Stimulated activated CD8-positive, alpha-beta memory T cell treated with anti-CD3 and anti-CD28 coated beads, Interleukin-4, amount 100 ng/mL, for 4 hours (primary cell): ENCODE measurements at places on chromosomes 6 and 20.

GRCh38 chr6:47897247-47897646 lies 115.4 kb downstream of the OPN5 start:
- DNase-seq, result no peak

DNA sequence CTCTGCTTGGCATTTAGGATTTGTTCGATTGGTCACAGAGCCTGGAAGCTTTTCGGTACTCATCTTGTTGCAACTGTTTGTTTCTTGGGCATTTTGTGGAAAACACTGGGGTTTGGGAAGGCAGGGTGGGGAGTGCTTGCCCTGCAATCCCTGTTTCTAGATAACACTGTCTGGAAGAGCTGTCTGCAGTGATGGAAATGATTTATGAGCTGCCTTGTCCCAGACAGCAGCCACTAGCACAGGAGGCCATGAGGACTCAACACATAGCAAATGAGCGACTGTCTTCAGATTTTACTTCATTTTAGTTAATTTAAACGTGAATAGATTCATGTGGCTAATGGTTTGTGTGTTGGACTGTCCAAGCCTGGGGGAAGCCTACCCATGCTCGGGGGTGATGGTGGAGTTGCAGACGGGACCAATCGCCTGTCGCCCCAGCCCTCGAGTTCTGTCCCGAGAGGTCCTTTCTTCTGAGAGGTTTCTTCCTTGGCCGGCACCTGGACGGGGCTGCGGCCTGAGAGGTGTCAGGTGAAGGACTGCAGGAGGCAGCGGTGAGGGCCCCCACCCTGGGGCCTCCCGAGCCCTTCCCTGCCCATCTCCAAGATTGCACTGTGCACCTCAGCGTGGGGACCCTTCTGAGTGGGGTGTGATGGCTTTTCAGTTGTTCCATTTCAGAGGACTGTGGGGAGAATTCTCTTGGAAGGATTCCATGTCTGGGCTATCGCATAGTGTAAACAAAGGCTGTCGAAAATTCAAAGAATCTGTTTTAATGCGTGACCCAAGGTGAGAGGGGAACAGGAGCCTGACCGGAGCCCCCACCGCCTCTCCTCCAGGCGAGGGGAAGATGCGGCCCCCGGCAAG lies 55.4 kb downstream of the SMOC2 start:
- no peak for DNase-seq

GRCh38 chr6:13046084-13046483 lies 282.3 kb downstream of the TBC1D7 start:
- no peak for DNase-seq

GRCh38 chr20:7693761-7694160 lies 246.5 kb downstream of the HAO1 start:
- no peak for DNase-seq

DNA sequence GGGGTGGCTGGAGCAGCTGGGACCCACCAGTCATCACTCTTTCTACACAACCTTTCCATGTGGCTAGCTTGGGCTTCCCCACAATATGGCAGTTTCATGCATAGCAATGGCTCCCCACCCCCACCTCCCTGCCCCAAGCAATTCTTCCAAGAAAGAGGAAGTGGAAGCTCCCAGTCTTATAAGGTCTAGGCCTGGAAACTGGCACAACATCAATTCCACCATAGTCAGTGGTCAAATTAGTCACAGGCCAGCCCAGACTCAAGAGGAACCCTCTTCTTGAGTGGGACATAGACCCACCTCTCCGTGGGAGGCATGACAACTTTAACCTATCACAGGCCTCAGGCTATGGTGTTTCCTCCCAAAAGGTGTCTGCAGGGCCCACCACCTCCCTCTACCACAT lies 17.7 kb downstream of the TGM6 start:
- DNase-seq, result no peak

- no peak for DNase-seq
These were observed 84.3 kb downstream of the FILIP1 start for GRCh38 chr6:75409286-75409685.

DNA sequence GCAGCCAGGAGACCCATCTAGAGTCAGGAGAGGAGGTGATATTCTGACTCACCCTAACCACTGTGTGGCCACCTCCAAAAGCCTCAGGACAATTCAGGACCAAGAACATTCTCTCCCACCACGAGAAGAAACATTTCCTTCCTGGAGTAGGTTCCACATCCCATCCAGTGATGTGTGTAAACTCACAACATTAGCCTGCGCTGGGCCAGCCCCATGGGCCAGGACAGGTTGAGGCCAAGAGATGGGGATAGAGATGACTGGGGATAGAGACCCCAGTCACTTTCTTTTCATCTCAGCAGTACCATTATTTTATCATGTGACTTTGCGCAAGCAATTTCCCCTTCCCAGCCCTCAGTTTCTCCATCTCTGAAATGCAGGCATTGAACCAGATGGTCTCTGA lies 126.6 kb upstream of the PTPRT start:
- no peak for DNase-seq

GRCh38 chr6:157861184-157861583 lies 38.1 kb downstream of the SNX9 start:
- DNase-seq, result no peak

DNA sequence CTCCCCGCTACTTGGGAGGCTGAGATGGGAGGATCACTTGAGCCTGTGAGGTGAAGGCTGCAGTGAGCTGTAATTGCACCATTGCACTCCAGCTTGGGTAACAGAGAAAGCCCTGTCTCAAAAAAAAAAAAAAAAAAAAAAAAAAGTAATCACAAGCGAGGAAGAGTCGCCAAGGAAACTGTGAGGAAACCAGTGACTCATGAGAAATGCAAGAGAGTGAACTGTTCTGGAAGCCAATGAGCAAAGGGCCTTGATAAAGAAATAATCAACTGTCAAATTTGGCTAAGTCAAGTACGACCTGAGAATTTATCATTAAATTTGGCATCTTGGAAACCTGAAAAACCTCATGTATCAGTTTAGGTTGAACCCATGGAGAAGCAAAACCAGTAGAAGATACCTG lies 16.1 kb upstream of the LAMP5 start:
- no peak for DNase-seq

GRCh38 chr6:4564801-4565271 lies 211.4 kb upstream of the CDYL start:
- no peak for DNase-seq

- no peak for DNase-seq
These were observed 4.0 kb upstream of the ADGRF5 start for GRCh38 chr6:46925563-46926253.

DNA sequence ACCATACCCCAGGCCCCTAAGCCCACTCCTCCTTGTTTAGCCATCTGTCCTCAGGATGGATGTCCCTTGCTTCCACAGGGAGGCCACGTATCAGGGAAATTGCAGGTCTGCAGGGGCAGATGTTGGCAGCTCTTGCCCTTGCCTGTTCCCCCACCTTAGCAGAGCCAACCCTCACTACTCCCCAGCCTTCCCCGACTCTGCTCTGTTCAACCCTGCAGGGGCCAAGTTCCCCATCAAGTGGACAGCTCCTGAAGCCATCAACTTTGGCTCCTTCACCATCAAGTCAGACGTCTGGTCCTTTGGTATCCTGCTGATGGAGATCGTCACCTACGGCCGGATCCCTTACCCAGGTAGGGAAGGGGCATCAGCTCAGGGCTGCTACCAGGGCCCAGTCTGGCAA lies 10.7 kb upstream of the TM9SF4 start:
- DNase-seq, result no peak

GRCh38 chr6:41222045-41222444 lies 6.1 kb upstream of the TREML4 start:
- DNase-seq, result no peak

DNA sequence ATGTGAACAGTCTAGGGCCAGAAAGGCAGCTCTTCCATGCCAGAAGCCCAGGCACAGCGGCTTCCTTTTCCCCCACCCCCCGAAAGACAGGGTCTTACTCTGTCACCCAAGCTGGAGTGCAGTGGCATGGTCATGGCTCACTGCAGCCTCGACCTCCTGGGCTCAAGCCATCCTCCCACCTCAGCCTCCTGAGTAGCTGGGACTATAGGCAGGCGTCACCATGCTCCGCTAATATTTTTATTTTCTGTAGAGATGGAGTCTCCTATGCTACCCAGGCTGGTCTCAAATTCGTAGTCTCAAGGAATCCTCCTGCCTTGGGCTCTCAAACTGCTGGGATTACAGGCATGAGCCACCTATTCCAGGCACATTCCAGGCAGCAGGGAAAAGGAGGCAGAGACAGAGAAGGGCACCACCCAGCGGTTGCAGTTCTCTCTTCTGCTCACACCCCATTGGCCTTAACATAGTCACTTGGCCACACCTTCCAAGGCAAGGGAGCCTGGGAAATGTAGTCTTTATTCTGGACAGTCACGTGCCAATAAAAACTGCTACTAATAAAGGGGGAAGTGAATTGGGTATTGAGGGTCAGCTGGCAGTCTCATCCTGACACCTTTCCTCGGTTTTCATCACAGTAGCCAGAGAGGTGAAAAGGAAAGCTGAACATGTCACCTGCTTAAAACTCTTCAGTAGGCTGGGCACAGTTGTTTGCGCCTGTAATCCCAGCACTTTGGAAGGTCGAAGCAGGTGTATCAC lies 205.9 kb downstream of the ZMYND8 start:
- no peak for DNase-seq

DNA sequence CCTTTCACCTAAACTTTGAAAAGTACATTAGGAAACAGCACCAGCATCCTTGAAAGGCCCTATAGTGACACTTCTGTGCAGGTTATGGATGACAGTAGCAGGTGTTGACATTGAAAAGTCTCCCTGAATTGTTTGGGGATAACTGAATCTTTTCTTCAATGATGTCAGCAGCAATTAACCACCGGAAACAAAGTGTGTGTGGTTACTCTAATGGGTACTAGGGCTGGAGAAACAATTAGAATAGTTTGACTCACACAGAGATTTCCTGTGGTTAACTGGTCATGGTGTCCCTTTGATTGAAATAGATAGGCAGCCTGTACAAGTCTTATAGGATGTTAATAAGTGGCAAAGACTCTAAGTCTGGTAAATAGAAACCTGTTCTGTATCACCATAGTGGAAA lies 189.1 kb downstream of the TBX18 start:
- DNase-seq, result no peak

- no peak for DNase-seq
These were observed 51.1 kb upstream of the PREP start for GRCh38 chr6:105453968-105454367.

GRCh38 chr6:37928217-37928616 lies 108.7 kb downstream of the ZFAND3 start:
- DNase-seq, result no peak

DNA sequence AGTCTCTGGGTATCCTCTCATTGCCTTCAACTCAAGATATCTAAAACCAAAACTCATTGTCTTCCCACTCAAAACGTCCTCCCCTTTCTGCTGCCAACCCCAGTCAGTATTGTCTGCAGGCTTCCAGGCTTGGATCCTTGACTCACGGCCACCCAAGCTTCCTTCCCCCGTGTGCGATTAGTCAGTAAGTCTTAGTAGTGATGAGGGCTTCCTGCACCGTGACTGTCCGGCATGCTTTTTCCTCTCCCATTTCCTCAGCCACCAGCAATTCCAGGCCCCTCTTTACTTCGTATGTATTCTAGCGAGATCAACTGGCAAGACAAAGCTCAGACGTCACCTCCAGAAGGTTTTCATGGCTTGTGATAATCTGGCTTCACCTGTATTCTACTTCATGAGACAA lies 88.6 kb upstream of the DUSP22 start:
- DNase-seq, result no peak
